ENCODE measurements at places on chromosomes 3 and 15.

- DNase-seq: no peak
Measured at GRCh38 chr15:83192742-83193141, 14.9 kb downstream of the HDGFL3 start.

DNA sequence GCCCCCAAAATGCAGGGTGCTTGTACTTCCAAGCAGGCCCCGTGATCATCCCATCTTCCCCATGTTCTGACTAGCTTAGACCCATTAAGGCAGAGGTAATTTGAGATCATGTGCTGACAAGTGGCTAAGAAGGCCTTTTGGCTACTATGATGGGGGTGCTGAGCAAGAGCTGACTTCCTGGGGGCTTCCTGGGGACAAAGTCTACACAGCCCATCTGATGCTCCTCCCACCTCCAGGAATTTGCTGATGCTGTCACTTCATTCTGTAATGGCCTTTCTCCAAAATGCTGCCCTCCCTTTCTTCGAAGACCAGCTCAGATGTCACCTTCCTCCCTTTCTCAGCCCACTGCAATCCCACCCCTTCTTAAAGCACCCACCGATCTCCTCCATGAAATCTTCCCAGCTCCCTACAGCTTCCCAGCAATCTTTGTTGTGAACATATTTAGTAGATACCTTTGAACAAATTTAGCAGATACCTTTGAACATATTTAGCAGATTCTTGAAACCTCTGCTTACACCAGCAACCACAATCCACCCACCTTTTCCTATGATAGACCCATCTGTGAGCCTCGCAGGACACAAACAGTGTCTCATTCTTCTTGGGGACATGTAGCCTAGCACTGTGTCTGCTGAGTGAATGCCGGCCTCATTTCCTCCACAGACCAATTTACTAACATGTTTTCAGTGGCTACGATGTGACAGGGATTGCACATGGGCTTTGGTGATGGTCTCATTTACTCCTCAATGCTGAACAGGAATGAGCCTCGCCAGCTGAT is 223.3 kb downstream of the EPHB1 start:
- no peak for DNase-seq

DNA sequence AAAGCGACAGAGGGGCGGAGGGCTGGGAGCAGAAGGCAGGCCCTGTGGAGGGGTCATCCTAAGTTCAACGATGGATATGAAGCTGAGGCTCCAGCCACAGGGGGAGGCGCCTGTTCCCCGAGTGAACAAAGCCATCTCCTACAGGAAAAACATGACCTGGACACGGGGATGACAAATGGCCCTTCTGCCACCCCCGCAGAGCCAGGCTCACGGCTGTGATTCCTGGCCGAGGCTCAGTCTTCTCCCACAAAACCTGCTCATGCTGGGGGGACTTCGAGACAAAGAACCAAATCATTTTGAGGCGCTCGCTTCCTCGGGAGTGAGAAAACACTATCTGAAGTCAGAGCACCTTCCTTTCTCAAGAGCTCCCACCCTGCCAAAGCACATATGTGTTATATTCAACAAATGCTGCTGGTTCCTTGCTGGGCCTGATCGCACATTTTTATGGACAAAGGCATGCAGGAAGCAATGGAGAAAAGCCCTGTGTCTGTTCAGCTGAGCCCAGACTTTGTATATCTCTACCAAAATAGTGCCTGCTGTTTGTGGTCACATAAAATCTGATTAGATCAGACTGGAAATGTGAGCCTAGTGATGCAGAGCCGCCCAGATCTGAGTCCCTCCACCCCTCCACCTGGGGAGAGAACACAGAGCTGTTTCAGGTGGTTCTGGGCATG is 5.6 kb downstream of the RBP1 start:
- no peak for DNase-seq

- no peak for DNase-seq
Measured at GRCh38 chr3:113174304-113174703, 37.1 kb upstream of the BOC start.

- DNase-seq: peak; percentile 26
Measured at GRCh38 chr3:50370594-50370993, 11.3 kb upstream of the TMEM115 start.

DNA sequence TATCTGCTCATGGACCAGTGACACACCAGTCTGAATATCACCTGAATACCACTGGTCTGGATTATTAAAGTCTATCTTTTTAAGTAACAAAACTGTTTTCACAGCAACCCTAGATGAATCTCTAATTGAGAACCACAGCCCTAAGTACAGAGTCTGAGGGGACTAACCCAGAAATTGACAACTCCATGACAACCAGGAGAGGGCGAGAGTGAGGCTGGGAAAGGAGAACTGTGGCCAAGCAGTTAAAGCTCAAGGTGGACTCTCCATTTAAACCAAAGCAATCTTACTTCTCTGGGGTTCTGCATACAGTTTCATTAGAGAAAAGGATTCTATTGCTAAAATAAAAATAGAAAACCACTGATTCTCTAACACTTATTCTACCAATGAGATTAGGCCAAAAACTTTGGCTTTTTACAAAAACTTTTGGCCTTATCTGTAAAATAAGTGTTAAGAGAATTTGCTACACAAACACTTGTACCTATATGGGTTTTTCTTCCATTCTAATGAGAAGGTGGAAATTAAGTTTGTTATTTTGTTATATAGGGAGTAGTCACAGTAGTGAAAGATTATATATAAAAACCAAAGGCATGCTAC is 11.4 kb downstream of the NEK10 start:
- DNase-seq: peak; percentile 83

GRCh38 chr3:55297706-55298105 is 189.4 kb downstream of the WNT5A start:
- no peak for DNase-seq

DNA sequence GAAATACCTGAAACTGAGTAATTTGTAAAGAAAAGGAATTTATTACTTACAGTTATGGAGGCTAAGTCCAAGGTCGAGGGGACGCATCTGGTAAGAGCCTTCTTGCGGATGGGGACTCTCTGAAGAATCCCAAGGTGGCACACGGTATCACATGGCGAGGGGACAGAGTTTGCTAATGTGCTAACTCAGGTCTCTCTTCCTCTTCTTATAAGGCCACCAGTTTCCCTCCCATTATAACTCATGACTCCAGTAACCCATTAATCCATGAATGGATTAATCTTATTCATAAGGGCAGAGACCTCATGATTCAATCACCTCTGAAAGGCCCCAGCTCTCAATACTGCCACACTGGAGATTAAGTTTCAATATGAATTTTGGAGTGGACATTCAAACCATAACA is 15.7 kb downstream of the ZBED2 start:
- no peak for DNase-seq

DNA sequence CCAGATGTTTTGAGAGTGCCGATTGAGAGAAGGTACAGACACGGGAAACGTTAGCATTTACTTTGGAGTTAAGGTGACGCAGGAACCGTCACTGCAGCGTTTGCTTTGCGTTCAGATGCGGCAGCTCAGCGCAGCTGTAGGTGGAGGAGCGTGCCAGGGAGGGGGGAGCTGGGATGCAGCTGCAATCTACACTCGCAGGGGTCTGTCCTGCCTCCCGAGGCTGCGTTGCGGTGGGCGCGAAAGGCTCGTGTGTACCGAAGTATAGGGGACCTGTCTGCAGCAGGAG is 425 bp upstream of the FYTTD1 start:
- peak; percentile 51 for DNase-seq

- DNase-seq: peak; percentile 48
Measured at GRCh38 chr3:143914257-143914656, 57.4 kb upstream of the DIPK2A start.

DNA sequence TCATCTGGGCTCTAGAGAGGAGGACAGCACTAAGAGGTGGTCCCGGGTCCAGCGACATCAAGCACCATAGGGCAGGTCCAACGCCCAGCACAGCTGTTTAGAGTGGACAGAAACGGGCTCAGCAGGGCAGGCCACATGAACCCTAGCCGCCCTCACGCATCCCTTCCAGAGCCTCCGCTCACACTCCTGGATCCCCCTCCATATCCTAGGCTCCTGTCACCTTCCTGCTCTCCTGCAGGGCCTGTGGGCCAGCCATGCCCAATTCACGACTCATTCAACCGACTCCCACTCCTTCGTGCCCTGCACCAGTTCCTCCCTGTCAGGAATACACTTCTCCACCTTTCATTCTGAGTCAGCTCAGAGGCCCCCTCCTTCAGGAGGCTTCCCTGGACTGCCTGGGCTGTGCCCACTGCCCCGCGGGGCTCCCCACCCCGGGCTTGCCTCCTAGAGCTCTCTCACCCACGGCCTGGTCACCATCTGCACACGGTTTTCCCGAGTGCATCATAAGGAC is 90.2 kb downstream of the LINGO1 start:
- no peak for DNase-seq

GRCh38 chr15:42140383-42141070 is 15.9 kb downstream of the PLA2G4F start:
- no peak for DNase-seq

DNA sequence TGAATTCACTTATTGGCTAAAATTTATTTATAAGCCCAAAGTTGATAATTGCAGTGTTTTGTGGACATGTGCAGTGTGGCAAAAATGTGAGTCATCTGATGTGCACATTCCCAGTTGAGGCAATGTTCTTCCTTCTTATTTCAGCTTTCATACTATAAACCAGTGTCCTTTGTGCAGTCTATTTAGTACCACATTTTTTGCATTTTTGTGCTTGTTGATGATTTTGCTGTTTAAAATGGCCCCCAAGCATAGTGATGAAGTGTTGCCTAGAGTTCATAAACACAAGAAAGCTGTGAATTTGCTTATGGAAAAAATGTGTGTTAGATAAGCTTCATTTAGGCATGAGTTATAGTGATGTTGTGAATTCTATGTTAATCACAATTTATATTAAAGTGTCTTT is 19.4 kb upstream of the IL20RB start:
- DNase-seq: no peak

DNA sequence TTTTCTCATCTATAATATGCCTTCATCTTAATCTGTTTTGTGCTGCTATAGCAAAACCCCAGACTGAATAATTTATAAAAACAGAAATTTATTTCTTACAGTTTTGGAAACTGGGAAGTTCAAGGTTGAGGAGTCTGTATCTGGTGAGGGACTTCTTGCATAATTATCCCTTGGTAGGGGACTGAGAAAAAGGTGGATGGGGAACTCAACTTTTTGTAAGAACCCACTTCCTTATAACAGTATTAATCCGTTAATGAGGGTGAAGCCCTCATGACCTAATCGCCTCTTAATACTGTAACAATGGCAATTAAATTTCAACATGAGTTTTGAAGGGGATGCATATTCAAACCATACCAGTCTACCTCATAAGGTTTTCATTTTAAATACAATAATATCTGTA is 17.4 kb upstream of the MYH15 start:
- no peak for DNase-seq

DNA sequence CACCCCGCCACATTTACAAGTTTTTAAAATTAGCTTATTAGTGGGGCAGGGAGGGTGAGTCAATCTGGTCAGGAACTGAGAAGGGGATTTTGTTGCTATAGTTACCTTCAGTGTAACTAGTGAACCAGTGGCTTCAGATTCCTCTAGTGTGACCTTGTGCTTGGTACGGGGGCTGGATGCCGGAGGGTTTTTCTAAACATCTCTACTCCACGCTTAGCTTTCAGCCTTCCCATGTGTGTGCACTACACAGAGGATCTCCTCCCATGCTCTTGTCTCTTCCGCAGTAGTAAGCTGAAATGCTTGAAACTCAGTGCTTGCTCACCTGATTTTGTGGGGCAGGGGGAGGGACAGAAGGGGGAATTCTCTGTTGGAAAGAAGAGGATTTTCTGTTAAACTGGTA is 67.9 kb upstream of the AKAP13 start:
- DNase-seq: peak; percentile 41

GRCh38 chr15:27260523-27260922 is 289.5 kb downstream of the GABRG3 start:
- DNase-seq: no peak

DNA sequence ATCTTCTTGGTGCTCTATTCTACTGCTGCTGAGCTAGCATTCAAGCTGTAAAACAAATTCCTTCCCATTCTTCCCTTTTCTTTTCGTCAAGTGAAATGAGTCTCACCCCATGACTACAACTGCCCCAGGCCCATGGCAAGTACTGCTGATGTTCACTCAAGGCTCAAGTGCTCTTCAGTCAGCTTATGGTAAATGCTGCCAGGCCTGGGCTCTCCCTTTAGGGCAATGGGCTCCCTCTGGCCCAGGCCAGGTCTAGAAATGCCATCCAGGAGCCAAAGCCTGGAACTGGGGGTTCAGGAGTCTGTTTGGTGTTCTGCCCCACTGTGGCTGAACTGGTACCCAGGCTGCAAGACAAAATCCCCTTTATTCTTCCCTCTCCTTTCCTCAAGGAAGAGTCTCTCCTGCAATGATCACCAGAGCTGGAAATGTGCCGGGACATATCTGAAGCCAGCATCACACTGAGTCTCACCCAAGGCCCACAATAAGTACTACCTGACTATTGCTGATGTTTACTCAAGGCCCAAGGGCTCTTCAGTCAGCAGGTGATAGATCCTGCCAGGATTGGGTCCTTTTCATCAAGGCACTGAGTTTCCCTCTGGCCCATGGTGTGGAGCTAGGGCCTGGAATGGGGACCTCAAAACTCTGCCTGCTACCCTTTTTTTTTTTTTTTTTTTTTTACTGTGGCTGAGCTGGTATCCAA is 205.0 kb upstream of the STAC start:
- DNase-seq: no peak

DNA sequence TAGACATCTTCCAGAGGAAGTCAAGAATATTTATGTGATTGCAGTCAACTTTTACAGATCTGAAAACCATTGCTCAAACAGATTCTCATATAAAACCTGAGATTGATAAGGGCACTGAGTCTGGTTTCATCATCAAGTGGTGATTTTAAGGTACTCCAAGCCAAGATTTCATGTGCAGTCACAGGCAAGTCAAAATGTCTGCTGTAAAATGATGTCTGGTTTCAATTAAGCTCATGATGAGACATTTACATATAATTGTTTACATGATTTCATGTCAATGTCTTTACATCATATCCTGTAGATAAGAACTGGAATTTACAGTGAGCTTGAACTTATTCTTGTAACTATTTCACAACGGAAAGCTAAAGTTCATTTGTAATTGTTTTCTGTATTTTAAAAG is 1215.5 kb downstream of the ROBO2 start:
- no peak for DNase-seq

GRCh38 chr3:98843266-98843959 is 58.1 kb downstream of the DCBLD2 start:
- DNase-seq: no peak

GRCh38 chr15:65334586-65335231 is 30.2 kb downstream of the RNU5B-1 start:
- no peak for DNase-seq

DNA sequence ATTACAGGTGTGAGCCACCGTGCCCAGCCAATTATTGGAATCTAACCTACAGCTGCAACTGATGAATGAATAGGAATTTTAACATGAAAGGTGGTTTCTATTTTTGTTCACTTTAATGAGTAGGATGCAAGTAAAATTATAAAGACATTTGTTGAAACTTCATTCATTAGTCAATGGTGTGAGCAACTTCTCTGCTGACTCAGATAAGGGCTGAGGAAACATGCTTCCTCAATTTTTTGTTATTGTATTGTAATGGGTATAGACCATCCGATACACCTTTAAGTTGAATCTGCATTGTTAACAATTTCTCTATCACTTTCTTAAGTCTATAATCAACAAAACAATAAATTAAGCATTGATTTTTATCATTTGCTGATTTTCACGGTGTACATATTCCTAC is 127.8 kb downstream of the STAG1 start:
- peak; percentile 56 for DNase-seq

- no peak for DNase-seq
Measured at GRCh38 chr3:164467007-164467406, 611.3 kb downstream of the SI start.
